HepG2 (cell line): ENCODE measurements at places on chromosomes 4 and X. TPM values are rescaled to one million over a fixed set of nuclear protein-coding genes. Genes with fewer than 3 reads are reported as not detected.

DNA sequence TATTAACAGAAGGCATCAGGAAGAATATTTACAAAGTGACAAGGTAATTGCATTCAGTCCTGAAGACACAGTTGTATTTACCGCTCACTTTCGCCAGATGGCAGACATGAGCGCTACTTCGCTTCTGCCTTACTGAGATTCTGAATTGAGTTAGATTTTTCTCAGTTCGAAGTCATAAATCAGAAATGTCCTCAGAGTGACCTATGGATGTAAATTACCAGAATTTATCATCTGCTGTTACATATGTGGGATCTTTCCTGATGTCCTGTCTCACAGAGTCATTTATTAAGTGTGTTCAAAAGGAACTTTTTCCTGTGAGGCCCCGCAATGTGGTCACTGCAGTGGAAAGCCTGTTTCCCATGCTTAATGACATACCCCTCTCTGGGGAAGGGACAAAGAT, 97.3 kb upstream of the DCLK2 start:
- peak; percentile 26 for DNase-seq

- DNase-seq = no peak
Observed at GRCh38 chrX:45056428-45057145, 144.1 kb downstream of the DIPK2B start.

GRCh38 chr4:53705151-53705764, 114.0 kb upstream of the LNX1 start:
- no peak for DNase-seq

GRCh38 chr4:15144249-15144966, 142.1 kb downstream of the CPEB2 start:
- no peak for DNase-seq

- no peak for DNase-seq
Observed at GRCh38 chr4:20624793-20625374, 75.4 kb upstream of the PACRGL start.

DNA sequence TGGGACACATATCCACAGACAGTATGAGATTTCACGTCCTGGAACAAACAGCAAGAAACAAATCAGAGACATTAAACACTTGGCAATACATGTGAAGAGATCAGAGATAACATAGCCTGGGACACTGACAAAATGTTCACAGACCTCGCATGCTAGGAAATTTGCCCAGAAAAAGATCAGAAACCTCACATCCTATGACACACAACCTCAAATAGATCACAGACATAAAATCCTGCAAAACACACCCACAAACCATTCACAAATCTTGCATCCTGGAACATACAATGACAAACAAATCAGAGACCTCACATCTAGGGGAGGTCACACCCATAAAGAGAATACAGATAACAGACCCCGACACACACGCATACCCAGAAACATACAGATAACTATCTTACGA, 18.0 kb downstream of the SUV39H1 start:
- DNase-seq = no peak

DNA sequence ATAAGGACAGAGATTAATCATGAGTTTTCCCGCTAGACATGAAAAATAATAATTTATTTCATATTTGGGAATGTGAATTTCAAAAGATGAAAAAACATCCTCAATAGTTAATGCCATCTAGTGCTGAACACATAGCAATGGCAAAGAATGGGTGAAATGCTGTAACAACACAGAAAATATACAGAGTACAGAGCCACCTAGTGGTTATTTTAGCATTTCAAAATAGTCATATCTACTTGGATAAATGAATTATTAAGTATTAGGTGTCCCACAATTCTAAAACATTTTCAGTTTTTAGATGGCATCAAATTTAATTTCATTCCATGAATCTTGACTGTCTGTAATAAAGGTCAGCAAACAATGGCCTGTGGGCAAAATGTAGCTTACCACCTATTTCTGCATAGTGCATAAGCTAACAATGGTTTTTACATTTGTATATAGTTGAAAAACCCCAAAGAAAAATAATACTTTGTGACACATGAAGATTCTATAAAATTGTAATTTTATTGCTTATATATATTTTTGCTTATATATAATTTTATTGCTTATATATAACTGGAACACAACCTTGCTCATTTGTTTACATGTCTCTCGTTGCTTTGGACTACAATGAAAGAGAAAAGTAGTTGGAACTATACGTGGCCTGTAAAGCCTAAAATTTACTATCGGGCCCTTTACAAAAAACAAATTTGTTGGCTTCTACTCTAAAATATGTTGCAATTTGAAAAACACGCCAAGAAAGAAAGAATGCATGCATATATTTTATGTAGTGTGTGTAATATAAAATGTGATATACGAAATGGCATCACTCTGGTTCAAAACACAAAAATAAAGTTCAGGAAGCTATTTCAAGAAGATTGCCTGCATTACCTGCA, 99.1 kb upstream of the FAM47C start:
- peak; percentile 12 for DNase-seq

DNA sequence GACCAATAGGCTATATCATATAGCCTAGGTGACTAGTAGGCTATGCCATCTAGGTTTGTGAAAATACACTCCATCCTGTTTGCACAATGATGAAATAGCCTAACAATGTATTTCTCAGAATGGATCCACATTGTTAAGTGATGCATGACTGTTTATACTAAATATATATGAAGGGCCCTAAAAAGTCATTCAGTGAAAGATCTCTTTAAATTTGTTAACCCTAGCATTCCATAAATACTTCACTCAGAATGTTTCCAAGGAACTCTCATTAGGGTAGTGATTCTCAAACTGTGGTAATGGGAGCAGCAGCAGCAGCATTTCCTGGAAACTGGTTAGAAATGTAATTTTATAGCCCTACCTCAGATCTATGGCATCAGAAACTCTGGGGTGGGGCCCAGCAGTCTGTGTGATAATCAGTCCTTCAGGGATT, 74.9 kb downstream of the PRRG1 start:
- DNase-seq = no peak

DNA sequence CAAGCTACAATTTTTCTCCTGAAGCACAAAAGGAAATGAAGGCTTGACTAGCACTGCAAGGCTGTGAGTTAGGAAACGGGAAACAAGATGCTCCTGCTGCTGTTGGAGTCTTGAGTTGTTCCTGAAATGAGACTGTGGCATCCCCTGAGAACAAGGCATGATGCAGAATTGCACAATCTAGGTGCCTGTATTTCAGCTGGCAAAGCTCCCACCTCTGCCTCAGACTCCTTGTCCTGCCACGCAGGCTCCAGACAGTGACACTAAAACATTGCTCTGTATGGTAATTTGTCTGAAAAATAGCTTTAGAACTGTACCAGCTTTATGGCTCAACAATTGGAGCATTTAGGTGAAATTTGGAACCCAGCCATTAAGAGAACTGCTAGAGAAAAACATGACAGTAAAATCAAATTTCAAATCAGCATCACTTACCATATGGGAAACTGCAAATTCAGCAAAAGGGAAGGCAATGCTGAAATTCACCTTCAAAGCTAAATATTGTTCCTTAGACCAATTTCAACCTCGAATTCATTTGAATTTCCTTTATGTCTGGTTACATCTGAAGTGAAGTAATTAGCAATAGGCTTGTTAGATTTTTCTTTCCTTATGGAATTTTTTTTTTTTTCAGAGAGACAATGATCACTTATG, 103.4 kb downstream of the MFAP3L start:
- DNase-seq = no peak

DNA sequence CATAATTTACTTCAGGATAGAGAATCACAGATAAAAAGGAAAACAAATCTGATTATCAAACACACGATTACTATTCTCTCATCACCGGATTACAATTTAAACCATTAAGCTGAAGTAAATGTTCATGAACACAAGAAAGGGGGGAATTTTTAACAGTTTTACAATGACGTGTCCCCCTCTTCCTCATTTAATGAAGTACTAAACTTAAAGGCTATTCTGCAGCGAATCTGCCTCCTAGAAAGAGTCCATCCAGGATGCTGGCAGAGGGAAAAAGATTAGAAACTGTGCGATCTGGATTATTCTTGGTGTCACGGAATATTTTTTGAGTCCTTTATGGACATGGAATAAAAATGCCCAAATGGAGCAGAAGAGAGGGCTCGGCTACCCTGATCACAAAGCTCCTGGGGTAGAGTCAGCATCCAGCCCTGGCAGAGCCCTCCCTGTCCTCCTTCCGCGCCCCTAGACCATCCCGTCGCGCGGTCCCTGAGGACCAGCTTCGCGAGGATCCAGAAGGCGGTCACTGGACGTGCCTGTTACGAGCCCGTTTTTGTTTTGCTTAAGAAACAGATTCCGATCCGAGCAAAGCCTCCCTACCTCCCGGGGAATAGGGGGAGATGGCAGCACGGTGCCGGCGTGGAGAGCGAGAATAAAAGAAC, 1.2 kb downstream of the ELF2 start:
- DNase-seq = no peak

DNA sequence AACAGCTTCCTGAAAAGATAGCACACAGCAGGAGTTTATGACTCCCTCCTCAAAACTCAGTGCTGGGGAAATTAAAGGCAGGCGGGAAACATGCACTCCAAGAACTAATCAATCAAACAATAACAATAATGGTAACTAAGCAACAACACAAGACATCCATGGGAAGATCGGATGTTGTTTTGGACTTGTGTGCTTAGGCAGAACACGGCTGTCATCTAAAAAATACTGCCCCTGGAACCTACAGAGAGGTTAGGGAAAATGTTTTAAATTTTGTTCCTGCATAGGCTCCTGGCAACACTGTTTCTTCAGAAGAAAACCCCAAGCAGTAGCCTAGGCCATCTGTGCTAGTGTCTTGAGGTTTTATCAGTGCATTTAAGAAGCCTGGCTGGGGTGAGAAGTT, 1378.2 kb downstream of the STIM2 start:
- no peak for DNase-seq

GRCh38 chrX:30364229-30364628, 55.0 kb upstream of the NR0B1 start:
- DNase-seq = no peak

DNA sequence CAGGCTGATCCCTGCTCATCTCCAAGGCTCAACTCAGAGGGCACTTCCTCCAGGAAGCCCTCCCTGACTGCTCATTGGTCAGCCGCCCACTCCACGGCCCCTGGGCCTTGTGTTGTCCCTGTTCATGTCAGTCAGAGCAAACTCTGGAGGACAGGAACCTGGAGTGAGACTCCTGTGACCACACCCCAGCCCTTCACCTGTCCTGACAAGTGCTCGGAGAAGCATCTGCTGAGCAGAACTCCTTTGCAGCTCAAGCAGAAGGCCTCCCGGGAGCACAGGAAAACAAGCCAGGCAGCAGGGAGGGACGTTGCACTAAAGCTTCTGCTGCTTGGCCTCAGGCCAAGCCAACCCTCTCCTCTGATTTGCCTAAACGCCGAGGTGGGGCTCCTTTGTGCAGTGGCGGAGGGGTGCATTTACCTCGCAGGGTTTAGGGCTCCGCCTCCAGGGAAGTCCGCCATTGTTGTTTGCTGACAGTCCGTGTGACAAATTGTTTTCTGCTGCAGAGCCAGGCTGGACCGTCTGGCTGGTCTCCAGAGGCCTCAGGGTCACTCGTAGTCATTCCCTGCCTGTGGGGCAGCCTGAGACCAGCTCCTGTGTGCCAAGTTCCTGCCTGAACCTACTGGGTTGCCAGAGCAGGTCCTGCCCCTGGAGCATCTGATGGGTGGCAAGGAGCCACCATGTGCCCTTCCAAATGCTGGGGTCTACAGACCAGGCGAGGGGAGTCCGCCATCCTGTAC, 61.8 kb downstream of the C4orf50 start:
- DNase-seq = peak; percentile 11

- no peak for DNase-seq
Observed at GRCh38 chr4:169383724-169384123, 113.0 kb upstream of the SH3RF1 start.

GRCh38 chr4:122542411-122543236, 78.2 kb downstream of the IL21 start:
- no peak for DNase-seq

GRCh38 chr4:112968451-112969159, 80.8 kb upstream of the ANK2 start:
- DNase-seq = no peak

DNA sequence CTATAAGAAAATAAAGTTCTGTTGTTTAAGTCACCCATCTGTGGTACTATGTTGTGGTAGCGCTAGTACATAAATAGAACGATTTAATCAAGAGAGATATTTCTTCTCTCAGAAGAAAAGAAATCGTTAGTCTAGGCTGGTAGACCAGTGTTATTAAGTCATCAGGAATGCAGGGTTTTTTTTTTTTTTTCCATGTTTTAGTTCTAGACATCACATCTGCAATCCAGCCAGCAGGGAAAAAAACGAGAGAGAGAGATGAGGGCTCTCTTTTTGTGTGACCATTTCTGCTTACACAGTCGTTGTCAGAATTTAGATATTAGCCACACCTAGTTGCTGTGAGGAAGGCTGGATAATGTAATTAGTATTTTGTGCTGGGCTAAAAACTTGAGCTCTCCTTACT, 417.4 kb downstream of the TMA16 start:
- no peak for DNase-seq

DNA sequence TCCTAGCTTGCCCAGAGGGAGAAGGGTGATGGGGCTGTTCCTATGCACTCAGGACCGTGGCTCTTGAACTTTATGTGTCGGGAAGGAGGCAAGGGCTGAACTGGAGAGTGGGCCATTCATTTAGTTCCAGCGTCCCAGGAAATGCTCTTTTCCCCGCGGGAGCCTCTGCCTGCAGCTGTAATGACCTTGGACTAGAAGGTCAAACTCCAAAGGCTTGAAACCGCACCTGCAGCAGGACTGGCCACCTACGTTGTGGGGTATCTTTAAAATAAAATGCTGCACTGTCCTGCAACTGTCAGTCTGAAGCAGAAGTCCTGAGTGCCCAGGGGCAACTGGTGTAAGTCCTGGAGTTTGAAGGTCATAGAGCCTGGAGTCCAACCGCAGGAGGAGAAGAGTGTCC, 61.5 kb upstream of the LSM6 start:
- no peak for DNase-seq

DNA sequence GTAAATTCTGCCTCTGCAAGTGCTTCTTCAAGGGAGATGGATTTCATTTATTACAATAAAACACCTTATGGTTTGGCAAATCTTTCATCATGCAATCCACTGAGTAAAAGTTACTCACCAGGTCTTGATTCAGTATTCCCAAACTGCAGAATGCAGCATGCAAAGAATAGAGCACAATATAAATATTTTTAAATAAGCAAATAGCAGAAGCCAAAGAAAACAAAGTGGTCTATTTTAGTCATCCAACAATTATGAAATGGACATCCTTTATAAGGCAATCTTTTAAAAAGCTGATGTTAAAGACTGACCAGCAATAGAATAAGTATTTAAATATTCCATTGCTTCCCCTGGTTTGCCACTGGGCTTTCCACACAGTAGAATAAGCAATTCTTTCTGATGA, 59.5 kb downstream of the SLC39A8 start:
- DNase-seq = no peak

GRCh38 chr4:23763559-23763958, 126.3 kb downstream of the PPARGC1A start:
- peak; percentile 55 for DNase-seq

MXRA5 gene
- not detected in 2 replicates for polyA plus RNA-seq

BRS3 gene
- polyA plus RNA-seq = not detected in 2 replicates

SSX1 gene
- not detected in 2 replicates for polyA plus RNA-seq

POU3F4 gene
- polyA plus RNA-seq = not detected in 2 replicates

TCEAL5 gene
- not detected in 2 replicates for polyA plus RNA-seq

HPGDS gene
- not detected in 2 replicates for polyA plus RNA-seq

EFHC2 gene
- polyA plus RNA-seq = not detected in 2 replicates

MAGED4 gene
- 21.6 and 32.1 TPM in 2 replicates for polyA plus RNA-seq

SLC6A14 gene
- 15.0 and 22.6 TPM in 2 replicates for polyA plus RNA-seq

MRFAP1 gene
- 103 and 112 TPM in 2 replicates for polyA plus RNA-seq

MAOB gene
- polyA plus RNA-seq = 12.8 and 19.0 TPM in 2 replicates

SPATA18 gene
- 4.8 and 5.7 TPM in 2 replicates for polyA plus RNA-seq

CXCL8 gene
- 1.2 and 1.8 TPM in 2 replicates for polyA plus RNA-seq

STBD1 gene
- 2.8 and 4.9 TPM in 2 replicates for polyA plus RNA-seq

FGD1 gene
- polyA plus RNA-seq = 0.36 and 0.42 TPM in 2 replicates

ZNF275 gene
- 11.1 and 11.8 TPM in 2 replicates for polyA plus RNA-seq

KIT gene
- polyA plus RNA-seq = not detected in 2 replicates

SPACA5 gene
- not detected in 2 replicates for polyA plus RNA-seq

AR gene
- polyA plus RNA-seq = not detected in 2 replicates
